ENCODE measurements at places on chromosomes 1 and 21. TPM values are rescaled to one million over a fixed set of nuclear protein-coding genes. Genes with fewer than 3 reads are reported as not detected.

DNA sequence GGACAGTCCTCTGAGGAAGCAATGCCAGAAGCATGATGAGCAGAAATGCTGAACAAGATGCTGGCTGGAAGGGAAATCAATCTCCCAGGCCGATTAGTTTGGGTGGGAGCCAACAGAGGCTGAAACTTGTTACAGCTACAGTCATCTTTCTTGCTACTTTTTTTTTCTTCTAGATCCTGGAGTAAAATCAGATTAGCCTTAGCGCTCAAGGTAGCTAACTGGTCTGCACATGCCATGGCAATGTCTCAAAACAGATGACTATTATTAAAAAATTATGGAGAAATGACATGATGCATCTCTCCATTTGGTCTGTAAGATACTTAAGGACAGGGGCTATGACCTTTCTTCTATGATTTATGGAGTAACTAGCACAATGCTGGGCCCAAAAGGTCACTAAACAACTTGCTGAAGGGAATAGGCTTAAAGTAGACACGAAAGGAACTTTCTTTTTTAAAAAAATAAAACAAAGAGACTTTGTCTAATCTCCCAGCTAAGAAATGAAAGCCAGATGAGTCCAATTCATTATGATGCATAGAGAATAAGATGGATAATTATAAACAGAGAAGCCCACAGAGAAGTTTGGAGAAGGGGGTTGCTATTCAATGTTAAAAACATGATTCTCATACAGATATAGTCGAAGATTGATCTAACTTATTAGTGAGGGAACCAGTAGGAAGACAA is 42.5 kb downstream of the UTP25 start:
- H3K4me1 ChIP-seq, result no peaks in the 10 kb centered on the region
- no peaks in the 10 kb centered on the region for H3K36me3 ChIP-seq
- peaks cover 2% of the 10 kb centered on the region for H3K27me3 ChIP-seq
- no peak overlapping the region for H3K27ac ChIP-seq
- DNase-seq, result no peak

Gene XCL2
- 1.5 TPM for total RNA-seq

Gene C1QC
- 35.9 TPM for total RNA-seq

- no peak for DNase-seq
- H3K27ac ChIP-seq, result no peak overlapping the region
- no peaks in the 10 kb centered on the region for H3K4me1 ChIP-seq
- H3K36me3 ChIP-seq, result no peaks in the 10 kb centered on the region
Measured at GRCh38 chr1:102595106-102595505, 513.2 kb downstream of the COL11A1 start.

DNA sequence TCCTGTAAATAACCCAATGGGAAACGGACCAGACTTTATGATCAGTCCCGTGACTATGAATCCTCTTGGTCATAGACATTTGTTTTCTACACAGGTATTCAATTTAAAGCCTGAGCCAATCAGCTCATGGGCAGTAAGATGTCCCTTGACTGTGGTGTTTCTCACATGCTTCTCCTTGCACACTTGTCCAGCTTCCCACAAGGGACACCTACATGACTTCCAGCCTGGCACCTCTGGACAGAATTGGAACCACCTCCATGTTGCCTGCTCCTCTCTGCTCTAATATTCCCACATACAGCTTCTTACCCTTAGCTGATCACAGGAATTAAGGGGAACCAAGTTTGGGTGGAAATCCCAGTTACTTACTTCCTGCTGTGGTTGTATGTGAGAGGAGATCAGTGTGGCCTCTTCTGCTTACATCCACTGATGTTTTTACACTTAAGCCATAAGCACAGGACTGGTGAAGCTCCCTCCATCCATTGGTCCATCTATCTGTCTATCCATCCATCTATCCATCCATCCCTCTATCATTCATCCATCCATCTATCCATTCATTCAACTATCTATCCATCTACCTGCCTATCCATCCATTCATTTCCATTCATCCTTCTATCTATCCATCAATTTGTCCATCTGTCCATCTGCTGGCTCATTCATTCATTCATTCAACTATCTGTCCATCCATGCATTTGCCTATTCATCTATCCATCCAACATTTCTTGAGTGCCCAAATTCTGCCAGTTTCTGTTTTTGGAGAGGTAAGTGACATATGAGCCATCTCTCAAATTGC is 16.4 kb downstream of the RUNX1 start:
- H3K4me1 ChIP-seq, result no peaks in the 10 kb centered on the region
- no peak overlapping the region for H3K4me3 ChIP-seq
- no peak overlapping the region for H3K27ac ChIP-seq
- H3K36me3 ChIP-seq, result no peaks in the 10 kb centered on the region
- no peak for DNase-seq

DNA sequence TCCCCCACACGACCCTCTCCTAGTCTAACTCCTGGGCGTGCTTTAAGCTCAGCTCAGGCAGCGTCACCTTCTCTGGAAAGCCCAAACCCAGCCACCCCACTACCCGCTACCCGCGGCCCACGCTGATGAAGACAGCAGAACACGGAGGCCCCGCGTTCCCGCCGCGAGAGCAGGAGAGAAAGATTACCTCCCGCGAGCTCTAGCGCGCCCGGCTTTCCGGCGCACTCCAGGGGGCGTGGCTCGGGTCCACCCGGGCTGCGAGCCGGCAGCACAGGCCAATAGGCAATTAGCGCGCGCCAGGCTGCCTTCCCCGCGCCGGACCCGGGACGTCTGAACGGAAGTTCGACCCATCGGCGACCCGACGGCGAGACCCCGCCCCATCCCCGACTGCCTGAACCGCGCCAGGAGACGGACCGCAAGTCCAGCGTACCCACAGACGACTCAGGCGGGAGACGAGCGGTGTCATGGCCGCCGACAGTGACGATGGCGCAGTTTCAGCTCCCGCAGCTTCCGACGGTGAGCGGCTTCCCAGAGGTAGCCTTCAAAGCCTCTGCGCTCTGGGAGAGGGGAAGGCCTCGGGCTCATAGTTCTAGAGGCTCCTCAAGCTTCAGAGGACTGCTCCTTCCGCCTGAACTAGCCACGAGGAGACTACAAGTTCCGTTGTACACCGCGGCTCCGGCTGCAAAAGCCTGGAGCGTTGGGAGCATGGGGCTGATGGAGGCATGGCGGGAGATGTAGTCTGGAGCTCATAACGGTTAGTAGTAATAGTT is at the start of the genes MUTYH and TOE1:
Gene MUTYH (minus strand): TSS at position 652 of the 770 bp plus-strand sequence. CDS start 5,935 bp downstream, outside the sequence.
Gene TOE1 (plus strand): TSS at position 382 of the 770 bp plus-strand sequence. CDS start 83 bp downstream, at position 465.
- DNase-seq, result peak; percentile 88
- no peaks in the 10 kb centered on the region for H3K27me3 ChIP-seq
- H3K27ac ChIP-seq, result peak within 1 kb of the TSS; percentile 100
- peak within 1 kb of the TSS; percentile 97 for H3K4me3 ChIP-seq
- H3K4me1 ChIP-seq, result peaks cover 17% of the 10 kb centered on the region

DNA sequence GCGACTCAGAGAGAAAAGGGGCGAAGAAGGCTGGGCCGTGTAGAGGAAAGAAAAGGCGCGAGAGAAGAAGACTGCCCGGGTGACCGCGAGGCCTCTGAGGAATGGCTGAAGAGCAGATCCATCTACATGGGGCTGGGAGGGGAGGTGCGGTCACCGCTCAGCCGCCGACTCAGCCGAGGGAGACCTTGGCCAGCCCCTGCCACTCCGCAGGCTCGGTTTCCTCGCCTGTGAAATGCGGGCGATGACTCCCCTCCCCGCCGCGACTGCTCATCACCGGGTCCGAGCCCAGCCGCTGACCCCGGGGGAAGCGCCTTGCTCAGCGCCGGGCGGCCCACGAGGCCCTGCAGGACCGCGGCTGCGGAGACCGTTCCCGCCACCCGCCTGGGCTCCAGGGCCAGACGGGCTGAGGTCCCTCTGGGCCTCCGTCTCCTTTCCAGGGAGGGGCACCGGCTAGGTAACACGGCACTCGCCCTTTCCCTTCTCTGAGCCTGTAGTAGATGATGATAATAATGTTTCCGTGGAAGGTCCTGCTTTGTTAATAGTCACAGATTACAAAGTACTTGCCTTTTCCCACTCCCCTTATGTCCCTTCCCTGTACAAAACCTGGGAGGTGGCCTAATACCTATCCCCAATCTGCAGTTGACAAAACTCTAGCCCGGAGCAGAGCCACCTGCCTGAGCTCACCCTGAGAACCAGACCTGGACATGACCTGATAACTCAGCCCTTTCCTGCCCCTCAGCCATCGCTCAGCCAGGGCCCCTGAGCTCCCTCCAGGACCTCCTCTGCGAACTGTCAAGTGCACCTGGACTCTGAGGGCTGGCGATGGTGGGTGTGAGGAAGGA is 1.6 kb upstream of the BSND start:
- peaks cover 13% of the 10 kb centered on the region for H3K27me3 ChIP-seq
- no peak overlapping the region for H3K4me3 ChIP-seq
- no peak overlapping the region for H3K27ac ChIP-seq
- peaks cover 6% of the 10 kb centered on the region for H3K4me1 ChIP-seq
- no peaks in the 10 kb centered on the region for H3K36me3 ChIP-seq
- DNase-seq, result no peak

Gene FCMR
- 10.2 TPM for total RNA-seq

Gene HOOK1
- total RNA-seq, result not detected

- H3K4me1 ChIP-seq, result peaks cover 50% of the 10 kb centered on the region
- peak overlapping the region; percentile 29 for H3K27ac ChIP-seq
- DNase-seq, result no peak
- no peaks in the 10 kb centered on the region for H3K27me3 ChIP-seq
- H3K36me3 ChIP-seq, result no peaks in the 10 kb centered on the region
Measured at GRCh38 chr1:155529109-155529508, 33.5 kb downstream of the ASH1L start.

DNA sequence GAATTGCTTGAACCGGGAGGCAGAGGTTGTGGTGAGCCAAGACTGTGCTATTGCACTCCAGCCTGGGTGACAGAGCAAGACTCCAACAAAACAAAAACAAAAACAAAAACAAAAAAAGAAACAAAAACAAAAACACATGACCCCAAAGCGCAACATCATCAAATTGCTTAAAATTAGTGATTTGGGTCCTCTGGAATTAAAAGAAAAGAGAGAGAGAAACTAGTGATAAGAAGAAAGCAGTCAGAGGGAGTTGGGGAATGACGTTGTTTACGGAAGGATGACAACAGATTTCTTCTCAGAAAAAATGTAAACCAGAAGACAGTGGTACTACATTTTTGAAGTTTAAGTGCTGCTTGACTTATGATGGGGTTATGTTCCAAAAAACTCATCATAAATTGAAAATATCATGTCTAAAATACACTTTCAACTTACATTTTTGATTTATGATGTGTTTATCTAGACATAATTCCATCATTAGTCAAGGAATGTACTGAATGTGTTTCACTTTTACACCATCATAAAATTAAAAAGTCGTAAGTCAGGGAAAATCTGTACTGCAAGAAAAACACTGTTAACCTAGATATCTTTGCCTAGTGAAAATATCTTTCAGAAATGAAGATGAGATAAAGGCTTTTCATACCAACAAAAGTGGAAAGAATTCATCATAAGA is 88.0 kb downstream of the MT1HL1 start:
- H3K27me3 ChIP-seq, result no peaks in the 10 kb centered on the region
- peaks cover 37% of the 10 kb centered on the region for H3K36me3 ChIP-seq
- no peak overlapping the region for H3K27ac ChIP-seq
- DNase-seq, result no peak

- H3K36me3 ChIP-seq, result no peaks in the 10 kb centered on the region
- H3K27ac ChIP-seq, result no peak overlapping the region
- peaks cover 4% of the 10 kb centered on the region for H3K4me1 ChIP-seq
Measured at GRCh38 chr1:192747943-192748342, 60.9 kb upstream of the RGS2 start.

GRCh38 chr1:150528196-150528595 is 12.6 kb downstream of the FALEC start:
- no peak overlapping the region for H3K4me3 ChIP-seq
- no peak for DNase-seq
- H3K27ac ChIP-seq, result no peak overlapping the region
- H3K27me3 ChIP-seq, result no peaks in the 10 kb centered on the region
- peaks cover 9% of the 10 kb centered on the region for H3K4me1 ChIP-seq

- no peak overlapping the region for H3K27ac ChIP-seq
- DNase-seq, result no peak
- H3K4me3 ChIP-seq, result no peak overlapping the region
- H3K36me3 ChIP-seq, result no peaks in the 10 kb centered on the region
- no peaks in the 10 kb centered on the region for H3K27me3 ChIP-seq
Measured at GRCh38 chr1:2983706-2984398, 37.4 kb upstream of the ACTRT2 start.

Gene GBP3
- total RNA-seq, result 1.5 TPM

GRCh38 chr21:46604329-46604974 is 430 bp downstream of the S100B start:
- H3K4me3 ChIP-seq, result no peak overlapping the region
- no peak overlapping the region for H3K27ac ChIP-seq
- H3K4me1 ChIP-seq, result no peaks in the 10 kb centered on the region

Gene LCE3E
- not detected for total RNA-seq

Gene CD5L
- total RNA-seq, result not detected

DNA sequence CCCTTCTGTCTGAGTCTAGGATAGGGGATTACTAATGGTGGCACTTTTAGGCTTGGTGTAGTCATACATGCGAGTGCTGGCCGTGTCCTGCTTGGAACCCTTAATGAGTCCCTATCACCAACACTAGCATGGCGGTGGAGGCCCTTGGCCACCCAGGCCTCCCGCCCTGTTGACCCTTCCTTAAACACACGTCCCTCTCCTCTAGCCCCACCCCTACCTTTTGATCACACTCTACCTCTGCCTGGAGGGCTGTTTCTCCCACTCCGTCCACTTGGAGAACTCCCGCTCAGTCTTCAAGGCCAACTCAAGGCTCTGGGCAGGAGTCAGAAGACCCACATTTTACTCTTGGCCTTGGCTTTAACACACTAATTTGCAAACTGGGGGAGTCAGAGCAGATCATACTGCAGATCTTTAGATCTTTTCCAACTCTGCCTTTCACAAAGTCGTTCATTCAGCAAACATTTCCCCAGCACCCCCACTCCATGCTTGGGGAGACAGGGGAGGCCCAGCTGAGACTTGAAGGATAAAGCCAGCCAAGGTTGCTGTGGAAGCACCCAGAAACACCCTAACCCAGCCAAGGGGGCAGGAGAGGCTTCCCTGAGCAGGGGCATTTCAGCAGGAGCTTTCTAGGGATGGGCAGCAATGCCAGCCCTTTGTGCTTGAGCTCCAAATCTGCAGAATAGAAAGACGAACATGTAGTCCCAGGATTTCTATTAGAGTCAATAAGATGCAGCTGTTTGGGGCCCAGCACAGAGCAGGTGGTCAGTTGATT is 1.9 kb downstream of the PODN start:
- no peak overlapping the region for H3K4me3 ChIP-seq
- peaks cover 6% of the 10 kb centered on the region for H3K4me1 ChIP-seq
- no peak overlapping the region for H3K27ac ChIP-seq
- H3K27me3 ChIP-seq, result peaks cover 24% of the 10 kb centered on the region
- H3K36me3 ChIP-seq, result no peaks in the 10 kb centered on the region

Gene PTGFR
- total RNA-seq, result 3.4 TPM

Gene LGR6
- 0.15 TPM for total RNA-seq
